SJSA1 (cell line): ENCODE measurements at places on chromosomes 12 and 14. TPM values are rescaled to one million over a fixed set of nuclear protein-coding genes. Genes with fewer than 3 reads are reported as not detected.
A peak's percentile ranks its signal among the peaks of the same experiment; 100 is the strongest.

GRCh38 chr14:35414365-35414764, 9.8 kb upstream of the NFKBIA start:
- no peaks in the 10 kb centered on the region for H3K36me3 ChIP-seq
- H3K4me3 ChIP-seq: no peak overlapping the region
- no peaks in the 10 kb centered on the region for H3K27me3 ChIP-seq
- H3K27ac ChIP-seq: no peak overlapping the region
- H3K4me1 ChIP-seq: peaks cover 22% of the 10 kb centered on the region
- DNase-seq: no peak

DNA sequence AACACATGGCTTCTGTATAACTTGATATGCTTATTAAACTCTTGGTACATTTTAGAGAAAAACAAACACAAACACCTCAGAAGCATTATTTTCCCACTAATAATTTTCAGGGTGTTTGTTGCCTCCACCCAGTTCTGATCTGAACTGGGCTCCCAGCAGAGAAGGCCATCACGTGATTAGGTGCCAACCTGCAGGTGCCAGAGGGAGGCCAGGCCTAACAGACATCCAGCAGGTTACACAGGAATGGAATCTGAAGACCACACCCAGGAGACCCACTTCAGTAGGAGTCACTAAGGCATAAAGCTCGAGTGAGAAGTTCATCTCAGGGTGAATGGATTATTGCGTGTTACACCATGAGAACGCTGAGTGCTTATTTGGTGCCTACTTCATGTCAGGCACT, 8.9 kb downstream of the SLC6A12 start:
- no peak overlapping the region for H3K27ac ChIP-seq
- no peak for DNase-seq
- no peak overlapping the region for H3K4me3 ChIP-seq
- peaks cover 12% of the 10 kb centered on the region for H3K4me1 ChIP-seq
- peaks cover 87% of the 10 kb centered on the region for H3K27me3 ChIP-seq
- no peaks in the 10 kb centered on the region for H3K36me3 ChIP-seq

DNA sequence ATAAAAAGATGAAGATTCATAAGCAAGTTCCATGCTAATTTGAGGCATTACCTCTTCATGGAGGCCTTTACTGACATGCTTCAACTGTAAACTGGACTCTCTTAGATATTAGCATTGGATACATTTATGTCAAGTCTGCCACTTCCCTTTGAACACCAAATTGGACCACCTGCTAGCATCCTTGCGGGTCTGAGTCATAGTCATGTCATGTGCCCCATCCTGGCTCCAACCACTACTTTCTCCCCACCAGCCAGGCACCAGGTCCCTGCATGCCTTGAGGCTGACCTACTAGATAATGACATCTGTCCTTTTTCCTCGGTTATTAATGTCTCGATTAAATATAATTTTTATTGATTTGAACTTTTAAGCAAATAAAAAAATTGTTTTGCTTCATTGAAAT, 32.9 kb upstream of the EEA1 start:
- H3K36me3 ChIP-seq: no peaks in the 10 kb centered on the region
- peaks cover 23% of the 10 kb centered on the region for H3K4me1 ChIP-seq
- no peaks in the 10 kb centered on the region for H3K27me3 ChIP-seq
- H3K4me3 ChIP-seq: no peak overlapping the region
- H3K27ac ChIP-seq: no peak overlapping the region
- peak; percentile 50 for DNase-seq

GRCh38 chr12:38328306-38328895, 11.8 kb downstream of the ALG10B start:
- H3K27ac ChIP-seq: no peak overlapping the region
- H3K4me3 ChIP-seq: no peak overlapping the region
- H3K4me1 ChIP-seq: no peaks in the 10 kb centered on the region
- no peaks in the 10 kb centered on the region for H3K27me3 ChIP-seq
- no peak for DNase-seq
- H3K36me3 ChIP-seq: no peaks in the 10 kb centered on the region

- no peak overlapping the region for H3K27ac ChIP-seq
- no peak overlapping the region for H3K4me3 ChIP-seq
- no peaks in the 10 kb centered on the region for H3K36me3 ChIP-seq
- DNase-seq: no peak
- no peaks in the 10 kb centered on the region; the same call in 1 of the 2 replicates for H3K27me3 ChIP-seq
Measured at GRCh38 chr12:100827901-100828520, 33.4 kb downstream of the ANO4 start.

GRCh38 chr12:120834489-120835303, 69.5 kb downstream of the SPPL3 start:
- no peaks in the 10 kb centered on the region for H3K27me3 ChIP-seq
- no peak overlapping the region for H3K27ac ChIP-seq
- no peaks in the 10 kb centered on the region; the same call in 1 of the 2 replicates for H3K4me1 ChIP-seq
- H3K4me3 ChIP-seq: no peak overlapping the region
- DNase-seq: no peak
- no peaks in the 10 kb centered on the region for H3K36me3 ChIP-seq

GRCh38 chr12:60230056-60230455, 634.2 kb downstream of the SLC16A7 start:
- H3K36me3 ChIP-seq: no peaks in the 10 kb centered on the region
- no peak overlapping the region for H3K4me3 ChIP-seq
- DNase-seq: no peak
- no peak overlapping the region for H3K27ac ChIP-seq
- peaks cover 96% of the 10 kb centered on the region for H3K27me3 ChIP-seq

DNA sequence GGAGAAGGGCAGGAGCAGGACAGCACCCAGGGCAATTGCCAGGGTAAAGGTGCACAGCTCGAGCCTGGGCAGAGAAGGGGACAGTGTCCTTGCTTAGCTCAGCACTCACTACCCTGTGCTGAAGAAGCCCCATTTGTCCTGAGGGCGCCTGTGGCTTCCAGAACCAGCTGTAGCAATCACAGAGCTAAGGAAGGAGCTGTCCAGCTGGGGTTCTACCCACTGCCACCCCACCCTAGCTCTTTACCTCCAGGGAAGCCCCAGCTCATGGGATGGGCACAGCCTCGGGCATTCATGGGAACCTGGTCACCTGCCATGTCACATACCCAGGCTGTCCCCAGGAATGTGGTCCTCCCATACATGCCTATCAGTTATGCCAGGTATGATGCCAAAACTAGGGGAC, 5.8 kb downstream of the LMBR1L start:
- peaks cover 12% of the 10 kb centered on the region for H3K4me1 ChIP-seq
- H3K27ac ChIP-seq: no peak overlapping the region
- H3K4me3 ChIP-seq: no peak overlapping the region
- peaks cover 32% of the 10 kb centered on the region for H3K36me3 ChIP-seq
- no peak for DNase-seq

- H3K4me3 ChIP-seq: no peak overlapping the region
- DNase-seq: no peak
- no peaks in the 10 kb centered on the region for H3K27me3 ChIP-seq
Measured at GRCh38 chr12:102766961-102767360, 150.1 kb downstream of the PAH start.

DNA sequence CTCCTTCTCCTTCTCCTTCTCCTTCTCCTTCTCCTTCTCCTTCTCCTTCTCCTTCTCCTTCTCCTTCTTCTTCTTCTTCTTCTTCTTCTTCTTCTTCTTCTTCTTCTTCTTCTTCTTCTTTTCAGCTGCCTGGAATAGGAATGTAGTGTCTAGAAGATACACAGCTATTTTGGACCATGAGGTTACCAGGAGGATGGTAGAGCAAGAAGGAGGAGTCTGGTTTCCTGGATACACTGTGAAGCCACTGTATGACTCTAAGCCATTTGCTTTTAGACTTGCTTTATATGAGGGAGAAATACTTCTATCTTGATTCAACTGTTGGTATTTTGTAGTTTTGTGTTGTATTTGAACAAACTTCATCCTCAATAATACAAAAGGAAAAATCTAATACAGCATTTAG, 3.0 kb upstream of the MYBPC1 start:
- no peak overlapping the region for H3K27ac ChIP-seq
- H3K4me1 ChIP-seq: no peaks in the 10 kb centered on the region
- DNase-seq: no peak
- no peaks in the 10 kb centered on the region for H3K36me3 ChIP-seq

DNA sequence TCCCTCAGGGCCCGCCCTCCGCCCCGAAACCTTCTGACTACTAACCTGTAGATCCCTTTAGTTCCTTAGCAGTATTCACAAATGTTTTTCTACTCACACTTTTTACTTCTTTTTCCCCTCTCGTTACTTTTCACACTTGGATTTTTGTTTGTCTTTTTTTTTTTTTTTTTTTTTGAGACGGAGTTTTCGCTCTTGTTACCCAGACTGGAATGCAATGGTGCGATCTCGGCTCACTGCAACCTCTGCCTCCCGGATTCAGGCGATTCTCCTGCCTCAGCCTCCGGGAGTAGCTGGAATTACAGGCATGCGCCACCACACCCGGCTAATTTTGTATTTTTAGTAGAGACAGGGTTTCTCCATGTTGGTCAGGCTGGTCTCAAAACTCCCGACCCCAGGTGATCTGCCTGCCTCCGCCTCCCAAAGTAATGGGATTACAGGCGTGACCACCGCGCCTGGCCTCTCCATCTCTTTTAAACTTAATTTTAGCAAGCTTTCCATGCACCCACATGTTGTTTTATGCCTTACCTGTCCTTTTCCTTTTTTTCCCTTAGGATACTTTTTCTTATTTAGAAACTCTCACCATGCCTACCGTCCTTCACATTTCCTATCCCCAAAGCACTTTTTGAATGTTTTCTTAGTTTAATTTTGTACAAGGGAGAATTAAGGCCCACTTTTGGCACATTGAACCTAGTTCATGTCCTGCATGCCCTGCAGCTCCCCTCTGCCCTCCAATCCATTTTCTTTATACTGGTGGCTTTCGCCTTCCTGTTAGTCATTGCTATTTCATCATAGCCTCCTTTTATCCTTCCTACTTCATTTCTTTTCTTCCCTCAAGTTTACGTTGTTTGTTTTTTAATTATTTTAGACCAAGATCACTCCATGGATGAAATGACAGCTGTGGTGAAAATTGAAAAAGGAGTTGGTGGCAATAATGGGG, 1.1 kb downstream of the SP1 start:
- H3K4me3 ChIP-seq: peak overlapping the region; percentile 60
- DNase-seq: peak; percentile 39
- peaks cover 44% of the 10 kb centered on the region for H3K36me3 ChIP-seq
- no peaks in the 10 kb centered on the region for H3K27me3 ChIP-seq
- peak overlapping the region; percentile 50 for H3K27ac ChIP-seq
- peaks cover 23% of the 10 kb centered on the region for H3K4me1 ChIP-seq

GRCh38 chr12:52789637-52790426, 6.1 kb downstream of the KRT3 start:
- H3K4me3 ChIP-seq: no peak overlapping the region
- no peak overlapping the region for H3K27ac ChIP-seq
- H3K36me3 ChIP-seq: no peaks in the 10 kb centered on the region
- peaks cover 92% of the 10 kb centered on the region for H3K27me3 ChIP-seq
- no peak for DNase-seq

DNA sequence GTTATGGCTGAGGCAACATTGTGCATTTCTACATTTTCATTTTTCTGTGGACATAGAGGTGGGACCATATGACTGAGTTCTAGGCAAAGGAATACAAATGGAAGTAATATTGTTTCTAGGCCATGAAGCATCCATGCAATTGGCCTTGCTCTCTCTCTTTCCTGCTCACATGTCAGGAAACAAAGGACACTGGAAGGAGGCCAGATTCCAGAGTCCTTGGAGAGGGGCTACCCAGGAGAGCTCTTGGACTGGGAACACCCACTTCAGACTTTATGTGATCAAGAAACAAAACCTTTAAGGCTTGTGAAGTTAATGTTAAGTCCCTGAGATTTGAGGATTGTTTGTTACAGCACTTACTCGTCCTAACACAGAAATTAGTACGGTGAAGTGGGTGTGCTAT, 32.8 kb downstream of the PDZRN4 start:
- DNase-seq: no peak
- H3K36me3 ChIP-seq: no peaks in the 10 kb centered on the region
- no peaks in the 10 kb centered on the region for H3K27me3 ChIP-seq
- no peak overlapping the region for H3K27ac ChIP-seq
- no peak overlapping the region for H3K4me3 ChIP-seq

- no peaks in the 10 kb centered on the region for H3K36me3 ChIP-seq
- H3K27ac ChIP-seq: no peak overlapping the region
- H3K4me1 ChIP-seq: no peaks in the 10 kb centered on the region
- no peak overlapping the region for H3K4me3 ChIP-seq
- H3K27me3 ChIP-seq: no peaks in the 10 kb centered on the region
- DNase-seq: no peak
Measured at GRCh38 chr12:70398862-70399261, 32.8 kb downstream of the KCNMB4 start.

- H3K36me3 ChIP-seq: no peaks in the 10 kb centered on the region
- H3K4me1 ChIP-seq: no peaks in the 10 kb centered on the region
- no peak overlapping the region for H3K27ac ChIP-seq
- DNase-seq: no peak
- H3K27me3 ChIP-seq: no peaks in the 10 kb centered on the region
Measured at GRCh38 chr12:17383321-17383720, 706.7 kb downstream of the RERGL start.

DNA sequence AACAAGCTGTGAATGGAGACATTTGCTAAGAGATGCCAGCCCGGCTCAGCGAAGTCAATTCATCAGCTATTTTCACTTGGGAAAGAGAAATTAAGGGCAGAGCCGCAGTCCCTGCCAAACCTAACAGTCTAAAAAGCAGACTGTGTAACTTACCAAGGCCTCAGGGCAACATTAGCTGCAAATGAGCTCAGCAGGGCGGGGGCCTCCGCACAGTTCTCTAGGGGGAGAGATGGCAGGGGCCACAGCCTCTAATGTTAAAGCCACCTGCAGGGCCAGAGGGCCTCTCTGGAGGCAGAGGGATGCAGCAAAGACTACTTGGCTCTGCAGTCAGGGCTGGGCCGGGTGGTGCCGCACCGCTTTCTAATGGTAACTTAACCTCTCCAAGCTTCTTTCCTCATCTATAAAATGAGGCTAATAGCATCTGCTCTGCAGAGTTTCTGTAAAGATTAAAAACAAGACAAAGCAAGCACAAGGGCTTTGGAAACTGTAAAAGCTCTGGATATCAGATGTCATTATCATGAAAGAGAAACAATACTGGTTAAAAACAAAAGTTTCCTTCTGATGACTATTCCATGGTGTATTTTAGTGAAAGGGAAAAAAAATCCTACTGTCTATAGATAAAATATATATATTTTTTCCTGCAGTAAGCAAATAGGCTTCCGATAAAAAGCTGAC, 13.4 kb upstream of the GPRC5A start:
- peaks cover 43% of the 10 kb centered on the region for H3K4me1 ChIP-seq
- no peaks in the 10 kb centered on the region for H3K27me3 ChIP-seq

DNA sequence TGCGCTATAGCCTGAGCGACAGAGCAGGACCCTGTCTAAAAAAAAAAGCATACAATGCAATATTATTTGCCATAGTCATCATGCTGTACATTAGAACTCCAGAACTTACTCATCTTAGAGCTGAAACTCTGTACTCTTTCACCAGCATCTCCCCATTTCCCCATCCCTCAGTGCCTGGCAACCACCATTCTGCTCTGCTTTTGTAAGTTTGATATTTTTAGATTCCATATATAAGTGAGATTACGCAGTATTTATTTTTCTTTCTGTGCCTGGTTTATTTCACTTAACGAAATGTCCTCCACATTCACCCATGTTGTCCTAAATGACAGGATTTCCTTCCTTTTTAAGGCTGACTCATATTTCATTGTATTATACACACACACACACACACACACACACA, 121.8 kb downstream of the BBS10 start:
- peak; percentile 66 for DNase-seq
- H3K36me3 ChIP-seq: no peaks in the 10 kb centered on the region
- H3K27ac ChIP-seq: no peak overlapping the region
- H3K4me1 ChIP-seq: peaks cover 12% of the 10 kb centered on the region

Gene CCDC177
- not detected in 2 replicates for total RNA-seq

Gene IFNG-AS1
- total RNA-seq: not detected in 2 replicates
